Stimulated activated CD4-positive, alpha-beta T cell treated with anti-CD3 and anti-CD28 coated beads, Interleukin-1b, Interleukin-23, amount 100 ng/mL, for 24 hours (primary cell): ENCODE measurements at places on chromosomes 2 and 18.

- no peak for DNase-seq
Observed at GRCh38 chr2:190361572-190361971, 18.2 kb downstream of the INPP1 start.

- DNase-seq = no peak
Observed at GRCh38 chr2:219679571-219679970, 52.1 kb downstream of the SLC4A3 start.

DNA sequence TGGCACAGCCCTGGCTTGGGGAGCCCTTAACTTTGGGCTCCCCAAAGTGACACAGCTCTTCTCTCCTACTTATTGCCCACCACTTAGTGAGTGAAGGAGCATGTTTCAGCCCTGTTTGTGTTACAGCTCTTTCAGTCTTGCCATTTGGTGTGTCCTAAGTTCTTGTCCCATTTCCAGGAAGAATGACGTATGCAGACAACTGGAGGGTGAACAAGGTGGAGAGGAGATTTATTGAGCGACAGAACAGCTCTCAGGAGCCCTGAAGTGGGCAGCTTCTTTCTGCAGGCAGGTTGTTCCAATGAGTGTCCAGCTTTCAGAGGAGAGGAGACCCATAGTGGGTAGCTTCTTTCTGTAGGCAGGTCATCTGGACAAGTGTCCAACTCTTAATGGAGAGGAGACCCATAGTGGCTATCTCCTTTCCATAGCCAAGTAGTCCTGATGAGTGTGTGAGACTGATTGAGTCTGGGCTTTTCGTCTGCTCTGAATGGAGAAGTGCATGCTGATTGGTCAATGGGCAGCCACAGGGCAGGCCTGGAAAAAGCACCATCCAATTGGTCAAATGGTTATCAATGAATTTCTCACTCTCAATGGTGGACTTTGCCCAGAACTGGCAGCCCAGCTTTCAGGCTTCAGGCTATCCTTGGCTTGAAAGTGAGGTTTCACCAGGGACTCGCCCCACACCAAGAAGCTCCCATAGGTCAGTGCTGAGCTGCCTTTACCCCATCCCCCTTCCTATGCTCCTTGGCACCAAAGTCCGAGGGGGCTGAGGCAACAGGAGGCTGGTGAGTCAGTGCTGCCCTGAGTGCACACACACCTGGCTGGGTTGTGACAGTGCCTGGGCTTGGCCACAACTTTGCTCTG is 688.2 kb downstream of the NYAP2 start:
- no peak for DNase-seq

GRCh38 chr2:215870986-215871385 is 142.4 kb downstream of the MREG start:
- no peak for DNase-seq

DNA sequence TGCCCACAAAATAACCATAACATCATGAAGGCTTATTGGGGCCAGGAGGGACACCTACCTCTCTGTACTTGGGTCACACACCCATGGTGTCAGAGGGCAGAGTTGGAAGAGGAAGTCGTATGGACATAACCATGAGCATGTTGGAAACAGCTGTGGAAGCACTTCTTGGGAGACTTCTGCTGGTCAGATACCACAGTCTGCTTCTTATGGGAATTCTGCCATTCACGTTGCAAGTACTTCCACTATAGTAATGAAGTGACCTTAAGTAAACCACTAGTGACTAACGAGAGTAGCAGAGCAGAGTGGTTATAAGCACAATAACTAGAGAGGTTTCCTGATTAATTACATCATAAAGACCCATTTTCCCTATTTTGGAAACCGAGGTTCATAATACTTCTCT is 61.1 kb upstream of the TFPI start:
- DNase-seq = no peak

DNA sequence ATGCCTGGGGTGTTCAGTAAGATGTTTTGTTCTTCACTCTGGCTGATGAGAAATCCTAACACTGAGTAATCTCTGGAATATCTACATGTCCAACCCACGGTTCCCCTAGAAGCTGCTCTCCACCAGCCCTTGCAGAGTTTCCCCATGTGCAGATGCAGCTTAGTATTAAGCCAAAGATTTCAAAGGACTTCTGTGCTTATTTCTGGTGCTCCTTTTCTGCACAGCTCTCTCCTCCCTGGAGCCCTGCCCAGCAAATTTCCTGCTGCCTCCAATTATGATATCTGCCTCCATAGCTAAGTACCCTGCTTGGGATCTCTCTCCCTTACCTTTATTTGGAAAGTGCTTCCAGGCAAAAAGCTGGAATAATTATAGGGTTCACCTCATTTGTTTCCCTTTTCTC is 949.3 kb downstream of the BCL11A start:
- DNase-seq = no peak

DNA sequence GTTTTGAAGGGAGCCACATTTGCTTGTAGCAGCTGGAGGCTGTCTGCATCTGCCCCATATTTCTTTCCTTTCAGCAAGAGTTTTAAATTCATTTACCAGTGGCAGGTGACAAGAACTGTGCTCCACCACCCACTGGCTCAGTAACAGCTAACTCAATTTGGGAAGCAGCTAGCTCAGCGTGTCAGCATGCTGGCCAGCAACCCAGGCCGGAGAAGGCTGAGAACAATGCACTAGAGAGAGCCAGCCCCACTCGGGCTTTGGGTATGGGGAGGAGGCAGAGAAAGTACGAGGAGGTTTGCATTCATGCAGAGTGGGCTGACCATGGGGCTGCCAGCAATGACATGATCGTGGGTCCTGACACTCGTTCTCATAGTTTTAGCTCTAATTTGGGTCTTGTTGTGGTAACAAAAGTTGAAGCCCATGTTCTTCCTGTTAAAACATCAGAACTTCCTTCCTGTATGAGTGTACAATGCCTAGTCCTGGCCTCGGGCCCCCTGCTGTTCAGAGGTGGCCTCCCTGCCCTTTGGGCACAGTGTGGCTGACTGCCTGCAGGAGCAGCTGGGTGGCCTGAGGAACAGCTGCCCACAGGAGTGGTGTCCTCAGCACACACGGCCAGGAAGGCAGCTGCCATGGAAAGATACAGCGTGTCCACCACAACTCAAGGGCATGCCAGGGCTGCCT is 23.0 kb downstream of the CDC42EP3 start:
- DNase-seq = no peak

GRCh38 chr18:28063271-28063761 is 113.6 kb downstream of the CDH2 start:
- no peak for DNase-seq

DNA sequence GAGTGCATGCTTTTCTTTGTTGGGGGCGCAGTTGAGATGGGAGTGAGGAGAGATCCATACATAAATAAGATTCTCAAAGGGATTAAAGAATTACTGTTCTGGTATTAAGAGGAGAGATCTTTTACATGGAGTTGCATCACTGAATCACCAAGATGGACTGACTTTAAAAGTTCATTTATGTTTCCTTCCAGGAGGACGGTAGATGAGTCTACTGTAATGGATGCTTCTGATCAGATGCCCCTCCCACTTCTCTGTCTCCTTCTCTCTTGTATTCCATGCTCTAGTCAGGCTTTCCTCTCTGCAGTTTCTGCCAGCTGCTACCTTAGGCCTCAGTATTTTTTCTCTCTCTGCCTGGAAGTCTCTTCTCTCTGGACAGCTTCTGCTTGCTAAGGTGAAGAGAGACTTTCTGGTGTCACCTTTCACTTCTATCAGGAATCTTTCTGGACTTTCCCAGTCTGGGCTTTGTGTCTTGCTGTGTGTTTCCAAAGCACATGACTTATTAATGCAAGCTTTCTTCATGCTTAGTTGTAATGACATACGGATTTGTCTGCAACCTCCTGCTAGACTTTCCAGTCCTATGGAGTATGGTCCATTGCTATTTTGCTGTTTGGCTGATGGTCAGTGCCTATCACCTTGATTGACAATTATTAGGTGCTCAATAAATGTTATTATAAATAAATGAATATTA is 23.6 kb downstream of the FAM171B start:
- no peak for DNase-seq
